ENCODE measurements at places on chromosomes 5 and 9.

DNA sequence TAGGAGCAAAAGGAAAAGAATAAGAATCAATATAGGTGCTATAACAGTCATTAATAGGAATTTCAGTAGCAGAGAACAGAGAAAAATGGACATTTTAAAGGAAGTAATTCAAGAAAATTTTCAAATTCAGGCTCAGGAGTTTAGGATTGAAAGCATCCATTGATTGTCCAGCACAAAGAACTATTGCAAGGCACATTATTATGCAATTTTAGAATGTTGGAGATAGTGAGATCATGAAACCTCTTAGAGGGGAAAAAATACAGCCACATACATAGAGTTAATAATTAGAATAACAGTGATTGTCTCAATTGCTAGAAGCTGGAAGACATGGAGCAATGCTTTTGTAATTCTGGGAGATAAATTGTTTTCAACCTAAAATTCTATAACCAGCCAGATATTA, 31.5 kb downstream of the CNTLN start:
- DNase-seq, result no peak

GRCh38 chr5:102818345-102818744, 63.2 kb downstream of the PAM start:
- DNase-seq, result no peak

GRCh38 chr5:17000291-17000939, 64.3 kb upstream of the MYO10 start:
- no peak for DNase-seq

DNA sequence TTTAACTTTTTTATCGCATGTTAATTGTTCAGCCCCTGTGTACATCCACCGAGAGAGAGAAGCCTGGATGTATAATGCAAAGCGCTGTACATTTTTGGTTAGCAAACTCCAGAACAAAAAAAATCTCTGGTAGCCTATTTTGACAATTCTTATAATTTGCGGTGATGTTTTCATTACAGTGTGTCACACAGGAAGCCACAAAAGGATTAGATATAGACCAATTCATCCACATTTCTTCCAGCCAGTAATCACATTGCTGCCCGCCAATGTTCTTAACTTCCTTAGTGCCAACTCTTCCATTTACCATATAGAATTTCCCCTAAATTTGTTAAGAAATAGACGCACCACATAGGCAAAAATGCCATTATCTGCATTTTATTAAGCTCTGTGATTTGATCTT, 435.6 kb downstream of the EFNA5 start:
- DNase-seq, result no peak

DNA sequence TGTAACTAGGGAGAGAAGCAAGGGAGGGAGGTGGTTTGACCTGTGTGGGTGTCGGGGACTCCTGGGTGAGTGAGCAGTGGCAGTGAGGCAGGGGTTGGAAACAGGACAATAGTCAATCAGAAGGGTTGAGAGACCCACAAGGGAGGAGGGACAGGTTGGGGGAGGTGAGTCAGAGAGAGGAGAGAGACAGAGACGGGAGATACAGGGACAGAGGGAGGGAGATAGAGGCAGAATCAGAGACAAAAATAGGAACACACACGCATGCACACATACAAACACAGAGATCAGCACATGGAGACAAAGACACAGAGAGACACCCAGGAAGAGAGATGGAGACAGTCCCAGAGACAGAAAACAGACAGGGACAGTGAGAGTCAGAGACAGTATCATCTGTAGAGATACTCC, 39.3 kb upstream of the PTGS1 start:
- DNase-seq, result no peak

DNA sequence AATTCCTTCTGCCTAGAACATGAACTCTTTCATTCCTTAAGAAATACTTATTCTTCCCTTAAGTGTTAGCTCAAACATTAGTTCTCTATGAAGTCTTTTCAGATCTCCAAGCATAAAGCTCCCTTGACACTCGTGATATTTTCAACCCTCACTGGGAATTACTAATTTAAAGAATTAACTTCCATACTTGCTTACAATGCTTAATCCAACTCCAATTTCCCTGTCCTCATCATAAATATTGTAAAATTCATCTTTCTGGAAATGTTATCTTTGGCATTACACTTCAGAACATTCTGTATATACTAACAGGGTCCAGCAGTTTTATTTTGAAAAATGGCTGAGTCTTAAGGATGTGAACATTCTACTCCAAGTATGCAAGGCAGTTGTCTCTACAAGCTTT, 7.2 kb downstream of the STARD4 start:
- no peak for DNase-seq

- no peak for DNase-seq
These were observed 70.9 kb upstream of the FSD1L start for GRCh38 chr9:105376893-105377292.

GRCh38 chr5:75006865-75007822, 45.2 kb downstream of the GCNT4 start:
- DNase-seq, result no peak

DNA sequence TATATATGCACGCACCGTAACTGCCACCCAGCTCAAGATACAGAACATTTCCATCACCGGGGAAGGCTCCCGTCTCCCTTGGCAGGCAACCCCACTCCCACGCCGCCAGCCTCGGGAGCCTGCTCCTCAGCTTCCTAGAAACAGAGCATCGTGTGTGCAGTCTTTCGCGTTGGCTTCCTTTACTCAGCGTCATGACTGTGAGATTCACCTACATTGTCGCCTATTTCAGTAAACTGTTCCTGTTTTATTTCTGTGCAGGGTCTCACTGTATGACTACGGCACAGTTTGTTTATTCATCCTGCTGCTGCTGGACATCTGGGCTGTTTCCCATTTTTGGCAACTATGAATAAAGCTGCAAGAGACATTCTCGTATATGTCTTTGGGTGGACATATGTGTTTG, 90.7 kb downstream of the STK10 start:
- DNase-seq, result no peak

DNA sequence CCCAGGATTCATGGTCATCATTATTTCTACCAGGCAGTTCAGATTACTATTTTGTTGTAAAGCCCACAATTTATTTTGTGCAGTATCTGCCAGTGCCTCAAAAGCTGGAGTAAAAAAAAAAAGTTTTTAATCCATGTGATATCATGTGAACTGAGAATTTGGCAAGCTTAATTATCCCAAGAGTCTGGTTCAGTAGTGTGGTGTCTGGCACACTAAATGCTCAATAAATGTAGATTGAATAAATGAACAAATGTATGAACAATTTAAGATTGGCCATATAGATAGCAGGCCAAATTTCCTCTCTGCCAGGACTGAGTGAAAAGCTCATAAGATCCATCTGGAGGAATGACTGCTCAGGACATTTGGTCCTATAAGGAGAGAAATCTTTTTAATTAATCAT, 533.0 kb downstream of the TLE1 start:
- DNase-seq, result no peak

GRCh38 chr9:127865645-127866464, 11.4 kb upstream of the ENG start:
- DNase-seq, result no peak

DNA sequence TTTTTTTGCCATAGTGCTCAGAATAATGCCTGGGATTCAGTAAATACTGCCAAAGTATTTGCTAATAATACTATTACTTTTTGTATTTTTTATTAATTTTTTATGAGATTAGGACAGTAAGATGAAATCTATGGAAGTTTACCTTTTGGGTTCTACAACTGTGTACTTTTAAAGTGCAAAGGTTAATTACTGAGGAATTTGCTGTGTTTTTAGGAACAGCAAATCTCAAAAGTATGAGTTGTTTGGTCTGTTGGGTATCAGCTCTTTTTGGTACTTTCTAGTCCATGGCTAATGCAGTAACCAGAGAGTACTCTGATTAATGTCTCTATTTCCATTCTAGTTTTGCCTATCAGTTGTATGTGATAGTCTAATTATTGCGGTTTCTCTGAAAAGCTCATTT, 5.1 kb downstream of the HSPA4 start:
- no peak for DNase-seq

- DNase-seq, result no peak
These were observed 132.1 kb downstream of the COX7C start for GRCh38 chr5:86749841-86750240.

DNA sequence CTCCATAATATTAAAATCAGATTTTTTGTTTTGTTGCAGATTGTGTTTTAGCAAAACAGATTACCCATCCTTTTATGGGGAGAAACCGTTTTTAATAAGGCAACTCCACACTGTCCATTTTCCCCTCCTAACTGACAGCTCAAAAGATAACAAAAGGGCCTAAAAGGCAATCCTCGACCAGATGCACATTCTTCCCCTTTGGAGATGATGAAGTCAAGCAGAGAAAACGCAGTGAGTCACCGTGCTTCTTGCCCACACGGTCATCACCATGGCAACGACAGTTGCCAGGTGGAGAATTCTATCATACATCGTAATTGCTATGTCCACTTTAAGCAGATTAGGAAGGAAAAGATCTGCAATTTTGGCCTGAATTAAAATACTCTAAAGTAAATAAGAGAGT, 96.4 kb downstream of the DIRAS2 start:
- DNase-seq, result no peak

GRCh38 chr5:25006237-25006636, 361.5 kb upstream of the CDH10 start:
- DNase-seq, result no peak

DNA sequence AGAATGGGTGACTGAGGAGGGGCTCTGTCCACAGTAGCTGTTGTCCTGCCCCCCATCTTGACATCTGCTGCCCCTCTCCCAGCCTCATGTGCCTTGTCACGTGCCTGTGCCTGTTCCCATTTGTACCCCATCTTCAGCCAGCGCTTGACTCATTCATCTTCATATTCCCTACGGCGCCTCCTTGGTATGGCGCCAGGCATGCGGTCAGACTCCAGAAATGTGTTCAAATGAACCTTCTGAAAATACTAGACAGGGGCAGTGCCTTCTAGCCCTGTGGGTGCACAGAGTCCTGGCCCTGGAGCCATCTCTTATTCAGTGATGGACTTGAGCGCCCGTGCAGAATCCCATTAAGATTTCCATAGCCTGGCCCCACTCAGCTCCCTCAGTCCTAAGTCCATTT, 46.2 kb downstream of the CFAP77 start:
- no peak for DNase-seq

DNA sequence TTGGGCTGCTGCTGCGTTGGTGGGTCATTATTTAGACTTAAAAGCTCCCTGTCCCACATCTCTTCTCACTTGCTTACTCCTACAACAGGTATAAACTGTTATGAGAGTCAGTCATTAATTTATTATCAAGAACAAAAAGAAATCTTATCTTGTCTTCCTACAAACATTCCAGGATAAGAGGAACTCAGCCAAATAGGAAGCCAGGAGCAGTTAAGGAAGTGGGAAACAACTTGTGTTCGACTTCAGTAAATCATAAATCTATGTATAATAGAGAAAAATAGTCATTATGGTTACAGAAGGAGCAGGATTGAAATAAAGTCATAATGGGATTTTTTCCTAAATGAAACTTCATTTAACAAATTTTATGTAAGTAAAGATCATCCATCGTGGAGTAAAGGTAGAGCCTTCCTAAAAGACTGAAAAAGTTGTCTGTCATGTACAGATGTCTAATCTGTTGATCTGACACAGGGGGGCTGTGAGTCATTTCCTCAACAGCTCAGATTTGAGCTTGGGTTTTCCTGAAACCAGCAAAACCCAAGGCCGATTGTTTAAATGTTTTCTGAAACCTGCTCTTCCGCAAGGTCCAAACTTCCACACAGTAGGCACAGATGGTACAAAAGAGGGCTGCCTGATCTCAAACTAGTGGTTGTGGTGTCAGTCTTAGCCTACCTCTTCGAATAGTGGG, 25.3 kb upstream of the LRRTM2 start:
- no peak for DNase-seq

DNA sequence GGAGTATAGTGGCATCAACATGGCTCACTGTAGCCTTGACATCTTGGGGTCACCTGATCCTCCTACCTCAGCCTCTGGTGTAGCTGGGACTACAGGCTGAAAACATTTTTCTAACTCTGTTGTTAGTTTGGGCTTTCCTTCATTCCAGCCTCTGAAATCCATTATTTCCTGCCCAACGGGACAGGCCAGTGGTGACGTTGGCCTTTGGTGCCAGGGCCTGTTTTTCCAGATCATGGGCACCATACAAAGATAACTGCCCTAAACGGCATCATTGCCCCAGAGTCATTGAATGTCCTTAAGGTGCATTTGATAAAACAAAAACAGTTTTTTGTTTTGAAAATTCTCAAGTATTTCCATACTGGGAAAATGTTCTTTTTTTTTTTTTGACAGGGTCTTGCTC, 32.1 kb downstream of the PIK3R1 start:
- no peak for DNase-seq

GRCh38 chr5:179828756-179829421, 8.2 kb downstream of the SQSTM1 start:
- no peak for DNase-seq

- no peak for DNase-seq
These were observed 186.1 kb downstream of the FSTL4 start for GRCh38 chr5:133426264-133426663.

- no peak for DNase-seq
These were observed 138.4 kb downstream of the ASTN2 start for GRCh38 chr9:117276444-117276843.

DNA sequence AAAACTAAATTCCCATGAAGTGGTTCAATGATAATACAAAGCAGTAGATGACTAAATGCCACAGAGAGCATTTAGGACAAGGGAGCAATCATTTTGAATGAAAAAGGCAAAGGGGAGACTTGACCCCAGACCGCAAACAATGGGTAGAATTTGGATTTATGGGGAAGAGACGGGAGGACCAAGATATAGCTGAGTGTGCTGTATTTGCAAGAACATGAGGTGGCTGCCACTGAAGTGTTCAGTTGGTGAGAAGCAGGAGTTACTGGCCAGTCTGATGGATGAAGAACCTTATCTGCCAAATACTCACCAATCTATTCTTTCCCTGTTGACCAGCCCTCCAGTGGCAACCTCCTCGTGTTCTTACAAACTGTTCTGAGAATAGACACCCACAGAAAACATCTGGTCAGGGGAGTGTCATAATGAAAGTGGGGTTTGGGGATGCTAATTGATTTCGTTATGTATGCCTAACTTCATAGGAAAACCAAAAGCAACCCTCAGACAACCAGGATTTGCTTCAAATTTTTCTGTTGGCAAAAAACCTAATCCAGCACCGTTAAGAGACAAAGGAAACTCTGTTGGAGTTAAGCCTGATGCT, 19.8 kb downstream of the TDRD7 start:
- DNase-seq, result no peak

DNA sequence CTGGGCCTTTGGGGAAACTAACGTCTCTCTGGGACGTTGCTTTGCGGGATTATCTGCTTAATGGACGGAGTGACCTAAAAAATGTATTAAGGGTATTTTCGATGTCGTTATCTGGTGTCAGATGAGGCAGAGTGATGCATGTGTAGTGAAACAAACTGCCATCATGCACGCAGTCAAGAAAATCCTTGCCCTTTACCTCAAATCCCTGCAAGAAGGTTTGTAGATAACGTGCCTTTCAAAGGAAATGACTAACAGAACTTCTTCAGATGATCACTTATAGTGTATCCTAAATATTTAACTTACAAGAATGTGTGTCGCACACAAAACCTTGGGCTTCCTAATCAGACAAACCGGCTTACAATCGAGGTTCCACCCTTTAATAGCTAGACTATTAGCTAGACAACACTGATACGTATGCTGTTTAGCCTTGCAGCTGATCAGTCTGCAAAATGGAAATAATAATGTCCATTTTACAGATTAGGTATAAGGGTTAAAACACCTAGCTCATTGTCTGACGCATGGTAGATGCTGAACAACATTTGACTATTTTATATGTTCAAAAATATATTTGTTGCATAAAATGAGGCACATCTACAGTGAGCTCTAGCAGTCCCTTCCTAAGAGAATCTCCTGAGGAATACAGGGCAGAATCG, 541 bp upstream of the TBCA start:
- no peak for DNase-seq

Data from effector CD8-positive, alpha-beta T cell (primary cell).